Urinary bladder (tissue), 4 donors: ENCODE measurements at places on chromosomes 1 and 21. TPM values are rescaled to one million over a fixed set of nuclear protein-coding genes. Genes with fewer than 3 reads are reported as not detected.

Gene KRTAP12-2
- total RNA-seq: not detected

Gene FNDC5
- 50.5 TPM for total RNA-seq

Gene PRRX1
- 85.2 TPM for total RNA-seq

Gene MXRA8
- total RNA-seq: 62.7 TPM

Gene KIF14
- total RNA-seq: 8.5 TPM

Gene IQCC
- total RNA-seq: 3.2 TPM

Gene RAVER2
- total RNA-seq: 25.7 TPM

Gene MYOG
- total RNA-seq: 12.7 TPM

Gene CD84
- 5.3 TPM for total RNA-seq

Gene RHCE
- total RNA-seq: 0.85 TPM

Gene THEM5
- not detected for total RNA-seq

Gene BMP8A
- total RNA-seq: 0.95 TPM

Gene RGS16
- 7.9 TPM for total RNA-seq

Gene VASH2
- total RNA-seq: 19.7 TPM

Gene CASQ2
- total RNA-seq: 75.2 TPM

Gene ETV3L
- total RNA-seq: not detected

Gene XCL1
- total RNA-seq: not detected

Gene MROH7
- 7.5 TPM for total RNA-seq

Gene FMN2
- total RNA-seq: 2.6 TPM

Gene CR1
- total RNA-seq: 6.7 TPM

Gene TRAF5
- 63.8 TPM for total RNA-seq

Gene PPP1R12B
- total RNA-seq: 352 TPM

Gene DENND2D
- total RNA-seq: 23.9 TPM

Gene LRRC53
- total RNA-seq: not detected

Gene SMPDL3B
- 0.42 TPM for total RNA-seq

Gene KCNQ4
- total RNA-seq: 2.0 TPM

Gene NPHS2
- total RNA-seq: not detected

Gene E2F2
- 2.9 TPM for total RNA-seq

Gene IVL
- total RNA-seq: 2.7 TPM

Gene OR2L13
- not detected for total RNA-seq

Gene HOOK1
- total RNA-seq: 8.6 TPM

Gene DSTYK
- total RNA-seq: 15.5 TPM

Gene SDC3
- 32.4 TPM for total RNA-seq

Gene PPIAL4G
- 0.05 TPM for total RNA-seq

Gene SLC44A5
- total RNA-seq: 5.9 TPM

Gene SIK1
- 27.1 TPM for total RNA-seq

Gene CYP4A11
- not detected for total RNA-seq

Gene TCHHL1
- not detected for total RNA-seq

Gene OR10J1
- total RNA-seq: not detected

Gene AXDND1
- 1.7 TPM for total RNA-seq

Gene SH3D21
- total RNA-seq: 3.5 TPM

Gene DYNLT4
- total RNA-seq: not detected

Gene RBBP5
- total RNA-seq: 17.6 TPM

Gene ACTA1
- total RNA-seq: 51.9 TPM
